ENCODE measurements at places on chromosomes 11 and 22.

- no peak for DNase-seq
Measured at GRCh38 chr11:93744669-93745004, 3.2 kb downstream of the C11orf54 start.

GRCh38 chr22:27634043-27634740 lies 167.4 kb downstream of the MN1 start:
- no peak for DNase-seq

DNA sequence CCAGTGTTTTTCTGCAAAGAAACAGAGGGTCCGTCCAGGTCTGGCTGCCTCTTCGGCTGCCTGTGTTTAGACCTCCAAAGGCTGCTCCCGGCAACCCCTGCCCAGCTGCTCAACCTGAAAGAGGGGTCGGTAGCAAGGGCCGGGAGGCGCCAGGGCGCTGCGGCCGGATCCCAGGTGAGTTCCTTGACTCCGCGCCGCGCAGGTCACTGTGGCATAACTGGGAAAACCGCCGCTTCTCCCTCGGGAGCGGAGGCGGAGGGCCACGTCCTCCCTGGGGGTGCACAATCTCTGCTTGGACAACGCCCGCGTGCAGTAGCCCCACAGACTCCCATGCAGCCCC lies 1.0 kb upstream of the BRSK2 start:
- no peak for DNase-seq

- no peak for DNase-seq
Measured at GRCh38 chr22:38075105-38075825, 8.7 kb downstream of the SLC16A8 start.

GRCh38 chr22:46251816-46252380 lies 1.8 kb upstream of the CDPF1 start:
- no peak for DNase-seq

- no peak for DNase-seq
Measured at GRCh38 chr11:30387891-30388861, 65.3 kb downstream of the ARL14EP start.

GRCh38 chr11:78773077-78773476 lies 198.4 kb upstream of the NARS2 start:
- no peak for DNase-seq

- DNase-seq: no peak
Measured at GRCh38 chr11:77525455-77526091, 51.7 kb upstream of the PAK1 start.

GRCh38 chr11:58640386-58641023 lies 18.0 kb downstream of the CNTF start:
- no peak for DNase-seq

DNA sequence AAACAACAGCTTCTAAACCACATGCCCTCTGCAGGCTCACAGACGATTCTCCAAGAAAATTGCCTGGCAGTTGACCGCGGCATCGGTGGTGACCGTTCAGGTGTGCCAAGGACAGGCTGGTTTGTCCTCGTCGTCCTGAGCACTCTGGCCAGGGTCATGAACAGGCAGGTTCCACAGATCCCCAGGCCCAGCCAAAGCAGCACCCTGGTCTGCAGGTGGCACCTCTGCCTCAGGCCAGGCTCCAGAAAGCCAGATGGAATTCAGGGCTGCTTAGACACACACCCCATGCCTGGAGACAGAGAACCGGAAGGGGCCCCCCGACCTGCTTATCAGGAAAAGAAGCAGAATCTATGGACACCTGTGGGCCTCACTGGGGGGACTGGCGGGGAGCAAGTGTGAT lies 338.7 kb downstream of the BRD1 start:
- DNase-seq: no peak

GRCh38 chr11:64265176-64266160 lies 14.1 kb downstream of the PLCB3 start:
- no peak for DNase-seq

- DNase-seq: no peak
Measured at GRCh38 chr11:116929414-116930090, 92.1 kb upstream of the APOA1 start.

DNA sequence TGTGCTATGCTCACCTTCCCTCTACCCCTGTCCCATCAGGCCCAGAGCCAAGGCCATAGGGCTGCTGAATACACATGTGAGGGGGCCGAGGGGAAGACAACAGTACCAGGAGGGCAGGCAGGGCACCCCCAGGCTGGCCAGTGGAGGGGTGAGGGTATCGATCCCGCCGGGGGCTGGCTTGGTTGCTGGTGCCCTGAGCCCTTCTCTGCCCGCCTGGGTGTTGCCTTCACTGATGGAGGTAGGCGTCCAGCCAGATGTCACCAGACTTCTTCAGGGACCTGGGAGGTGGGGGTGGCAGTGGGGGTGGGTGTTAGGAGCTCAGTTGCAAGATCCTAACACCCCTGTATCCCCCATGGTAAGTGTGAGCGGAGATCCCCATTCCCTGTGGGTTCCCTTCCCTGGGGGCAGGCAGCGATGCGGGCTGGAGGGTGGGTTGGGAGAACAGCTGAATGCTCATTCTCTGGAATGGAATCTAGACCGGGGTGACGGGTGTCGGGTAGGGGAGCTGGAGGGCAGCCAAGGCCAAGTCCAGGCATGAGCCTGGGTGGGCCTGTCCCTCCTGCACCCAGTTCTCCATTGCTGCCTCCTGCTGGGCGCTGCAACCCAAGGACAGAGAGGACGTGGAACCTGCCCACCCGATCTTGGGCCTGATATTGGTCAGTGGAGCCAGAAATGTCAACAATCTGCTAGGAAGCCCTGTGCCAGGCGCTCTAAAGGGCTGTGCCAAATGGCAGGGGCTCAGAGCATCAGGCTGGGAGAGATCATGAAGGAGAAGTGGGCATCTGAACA lies 17.6 kb downstream of the FADS3 start:
- DNase-seq: no peak

DNA sequence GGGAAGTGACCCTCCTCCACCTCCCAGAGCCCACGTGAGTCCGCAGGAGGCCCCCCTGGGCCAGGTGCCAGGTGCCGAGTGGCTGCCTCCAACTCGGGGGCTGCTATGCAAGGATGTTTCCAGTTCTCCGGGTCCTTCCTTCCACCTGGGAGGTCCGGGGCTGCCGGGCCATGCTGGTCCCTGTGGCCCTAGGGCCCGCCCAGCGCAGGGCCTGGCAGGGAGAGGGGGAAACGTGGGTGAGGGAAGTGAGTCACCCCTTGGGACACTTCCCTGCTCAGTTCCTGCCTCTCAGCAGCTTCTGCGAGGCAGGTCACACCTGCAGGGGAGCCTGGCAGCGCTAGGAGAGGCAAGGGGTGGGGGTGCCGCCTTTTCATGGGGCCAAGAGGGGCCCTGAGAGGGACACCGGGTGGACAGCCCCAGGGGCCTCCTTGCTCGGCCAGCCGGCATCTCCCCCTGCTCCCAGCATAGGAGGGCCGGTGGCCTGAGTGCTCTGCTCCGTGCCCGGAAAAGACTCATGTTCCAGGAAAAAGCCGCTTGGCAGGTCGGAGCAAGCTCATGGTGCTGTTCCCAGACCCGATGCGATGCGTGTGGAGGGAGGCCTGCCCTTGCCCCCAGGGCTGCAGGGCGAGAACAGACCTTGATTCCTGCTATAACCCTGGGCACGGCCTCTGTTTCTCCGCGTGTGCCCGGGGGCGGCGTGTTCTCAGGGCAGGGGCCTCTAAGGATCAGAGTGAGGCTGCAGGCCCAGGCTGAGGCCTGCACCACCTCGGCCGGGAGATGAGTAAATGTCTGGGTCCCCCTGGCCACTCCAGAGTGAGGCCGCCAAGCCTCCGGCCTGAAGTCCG lies 30.3 kb upstream of the WNT7B start:
- DNase-seq: no peak

DNA sequence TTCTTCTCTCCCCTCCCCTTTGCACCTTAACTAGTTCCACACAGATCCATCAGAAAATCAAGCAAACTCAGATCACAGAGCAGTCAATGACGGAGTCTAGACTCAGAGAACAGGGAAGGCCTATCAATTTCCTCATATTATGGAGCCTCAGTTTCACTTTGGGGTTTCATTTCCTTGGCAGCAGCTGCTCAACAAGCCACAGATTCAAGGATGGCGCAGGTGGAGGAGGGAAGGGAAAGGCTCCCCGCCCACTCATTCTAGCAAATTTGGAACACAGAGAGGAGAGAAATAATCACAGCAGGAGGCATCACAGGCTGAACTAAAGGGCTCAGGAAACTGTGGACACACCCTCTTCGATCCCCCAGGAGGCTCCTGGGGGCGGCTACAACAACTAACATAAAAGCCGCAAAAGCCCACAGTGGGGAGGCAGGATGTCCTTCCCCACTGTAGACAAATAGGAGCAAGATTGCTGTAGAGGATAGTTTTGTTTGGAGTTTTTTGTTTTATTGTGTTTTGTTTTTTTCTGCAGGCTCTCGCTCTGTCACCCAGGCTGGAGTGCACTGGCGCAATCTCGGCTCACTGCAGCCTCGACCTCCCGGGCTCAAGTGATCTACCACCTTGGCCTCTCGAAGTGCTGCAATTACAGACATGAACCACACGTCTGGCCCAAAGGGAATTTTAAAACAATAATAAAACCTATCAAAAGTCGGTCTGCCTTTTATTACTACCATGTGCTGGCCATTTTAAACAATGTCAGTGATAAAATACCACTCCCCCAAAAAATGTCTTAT lies 3.4 kb downstream of the PLAAT3 start:
- DNase-seq: no peak

DNA sequence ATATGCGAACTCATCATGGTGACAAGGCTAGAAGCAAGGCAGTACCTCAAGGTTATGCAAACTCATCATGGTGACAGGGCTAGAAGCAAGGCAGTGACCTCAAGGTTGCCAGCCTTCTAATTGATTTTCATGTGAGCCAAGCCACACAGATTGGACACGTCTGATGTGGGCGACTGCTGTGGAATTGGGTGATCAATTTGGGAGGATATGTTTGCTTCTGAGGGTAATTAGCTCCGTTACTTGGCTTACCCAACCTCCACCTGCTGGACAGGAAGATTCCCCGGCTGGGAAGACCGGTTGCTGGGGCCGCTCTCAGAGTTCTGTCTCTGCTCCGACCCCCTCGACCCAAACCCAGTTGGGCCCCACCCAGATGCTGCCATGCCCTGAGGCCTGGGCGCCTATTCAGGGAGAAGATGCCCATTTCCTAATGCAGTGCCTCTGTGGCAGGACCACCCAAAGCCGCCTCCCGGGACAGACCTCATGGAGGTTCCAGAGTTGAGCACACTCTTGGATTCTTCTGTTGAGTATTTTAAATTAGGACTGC lies 69.9 kb upstream of the SHANK2 start:
- DNase-seq: no peak

- no peak for DNase-seq
Measured at GRCh38 chr11:29063630-29064361, 953.0 kb downstream of the KCNA4 start.

DNA sequence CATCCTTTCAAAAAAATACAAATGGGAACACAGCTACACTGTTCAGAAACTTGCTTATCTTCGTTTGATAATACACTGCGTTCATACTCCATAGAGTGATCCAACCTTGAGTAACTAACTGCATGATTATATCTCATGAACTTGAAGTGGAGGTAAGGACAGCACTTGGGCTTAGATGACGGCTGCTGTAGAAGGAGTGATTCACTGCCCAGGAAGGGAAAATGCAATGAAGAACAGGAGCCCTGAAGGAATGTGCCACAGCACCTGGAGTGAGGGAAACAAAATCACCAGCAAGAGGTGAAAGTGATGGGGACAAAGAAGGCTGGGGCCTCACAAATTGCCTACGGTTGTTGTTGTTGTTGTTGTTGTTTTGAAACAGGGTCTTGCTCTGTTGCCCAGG lies 44.1 kb upstream of the SC5D start:
- DNase-seq: no peak

DNA sequence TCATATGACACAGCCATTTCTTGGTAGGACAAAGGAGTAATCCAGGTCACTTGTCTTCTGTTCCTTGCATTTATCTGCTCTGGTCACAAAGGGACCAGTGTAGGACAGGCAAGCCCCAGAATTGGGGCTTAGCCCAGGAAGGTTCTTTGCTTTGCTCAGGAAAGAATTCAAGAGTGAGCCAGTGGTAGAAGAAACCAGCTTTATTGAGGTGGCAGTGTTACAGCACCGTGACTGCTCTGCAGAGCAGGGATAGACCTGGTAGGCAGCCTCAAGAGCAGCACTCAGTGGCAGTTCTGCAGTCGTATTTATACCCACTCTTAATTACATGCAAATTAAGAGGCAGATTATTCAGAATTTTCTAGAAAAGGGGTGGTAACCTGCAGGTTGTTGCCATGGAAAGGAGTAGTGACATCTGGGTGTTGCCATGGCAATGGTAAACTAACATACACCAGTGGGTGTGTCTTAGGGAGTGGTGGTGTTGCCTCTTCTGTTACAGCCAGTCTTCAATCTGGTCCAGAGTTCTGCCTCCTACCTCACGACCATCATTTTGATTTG lies 84.9 kb upstream of the RAB1B start:
- DNase-seq: no peak

GRCh38 chr22:21677606-21678443 lies 12.0 kb downstream of the PPIL2 start:
- no peak for DNase-seq

DNA sequence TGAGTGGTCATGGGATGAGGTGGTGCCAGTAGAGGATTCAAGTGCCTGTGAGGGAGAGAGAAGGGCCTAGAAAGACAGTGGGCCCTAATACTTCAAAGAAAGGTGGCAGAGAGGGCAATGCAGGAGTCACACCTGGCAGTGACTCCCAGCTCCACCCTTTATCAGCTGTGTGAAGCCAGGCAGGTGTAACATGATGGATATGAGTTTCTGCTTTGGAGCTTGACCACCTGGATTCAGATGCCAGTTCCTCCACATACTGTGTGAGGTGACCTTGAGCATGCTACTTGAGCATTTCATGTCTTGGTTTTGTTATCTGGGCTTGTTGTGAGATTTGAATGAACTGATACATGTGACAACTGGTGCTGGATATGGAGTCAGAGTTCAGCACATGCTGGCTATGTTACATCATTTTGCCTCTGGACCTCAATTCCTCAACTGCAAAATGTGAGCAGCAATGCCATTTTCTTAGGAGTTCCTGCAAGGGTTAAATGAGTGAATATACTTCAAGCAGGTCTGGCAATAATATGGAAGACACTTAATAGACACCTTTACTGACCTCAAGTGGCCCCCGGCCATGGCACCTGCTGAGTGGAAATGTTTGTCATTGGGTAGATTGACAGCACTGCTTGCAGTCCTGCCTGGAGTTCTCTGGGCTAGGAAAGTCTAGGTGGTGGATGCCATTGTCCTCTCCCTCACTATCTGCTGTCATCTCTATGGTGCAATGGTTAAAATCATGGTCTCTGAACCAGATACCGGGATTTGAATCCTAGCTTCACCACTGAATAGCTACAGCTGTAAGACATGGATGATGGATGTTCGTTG lies 83.3 kb downstream of the MICAL2 start:
- DNase-seq: no peak

GRCh38 chr11:32034680-32035079 lies 56.2 kb upstream of the RCN1 start:
- DNase-seq: no peak

- no peak for DNase-seq
Measured at GRCh38 chr11:115506954-115507675, 2.9 kb upstream of the CADM1 start.
